ENCODE measurements at places on chromosomes 12 and 14.
A peak's percentile ranks its signal among the peaks of the same experiment; 100 is the strongest.

DNA sequence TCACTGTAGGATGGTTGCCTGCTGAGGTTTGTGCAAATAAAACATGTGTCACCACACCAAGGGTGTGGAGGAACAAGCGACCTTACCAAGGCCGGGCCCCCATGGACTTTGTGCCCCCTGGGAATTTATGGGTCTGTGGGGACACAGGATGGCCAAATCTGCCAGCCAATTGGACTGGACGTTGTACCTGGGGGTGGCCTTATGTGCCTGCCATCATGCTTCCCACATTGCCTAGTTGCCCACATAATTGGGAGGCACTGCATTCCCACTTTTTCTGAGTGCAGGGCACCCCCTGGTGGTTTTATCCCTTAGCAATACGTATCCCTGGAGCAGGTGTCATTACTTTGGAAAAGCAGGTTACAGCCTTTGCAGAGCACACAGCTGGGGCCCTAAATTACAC is 92.6 kb upstream of the TMPO start:
- DNase-seq, result no peak

GRCh38 chr14:103521438-103521950 is 1.1 kb downstream of the CKB start:
- no peak for DNase-seq

- DNase-seq, result no peak
These were observed 173.0 kb upstream of the G2E3 start for GRCh38 chr14:30385925-30386324.

DNA sequence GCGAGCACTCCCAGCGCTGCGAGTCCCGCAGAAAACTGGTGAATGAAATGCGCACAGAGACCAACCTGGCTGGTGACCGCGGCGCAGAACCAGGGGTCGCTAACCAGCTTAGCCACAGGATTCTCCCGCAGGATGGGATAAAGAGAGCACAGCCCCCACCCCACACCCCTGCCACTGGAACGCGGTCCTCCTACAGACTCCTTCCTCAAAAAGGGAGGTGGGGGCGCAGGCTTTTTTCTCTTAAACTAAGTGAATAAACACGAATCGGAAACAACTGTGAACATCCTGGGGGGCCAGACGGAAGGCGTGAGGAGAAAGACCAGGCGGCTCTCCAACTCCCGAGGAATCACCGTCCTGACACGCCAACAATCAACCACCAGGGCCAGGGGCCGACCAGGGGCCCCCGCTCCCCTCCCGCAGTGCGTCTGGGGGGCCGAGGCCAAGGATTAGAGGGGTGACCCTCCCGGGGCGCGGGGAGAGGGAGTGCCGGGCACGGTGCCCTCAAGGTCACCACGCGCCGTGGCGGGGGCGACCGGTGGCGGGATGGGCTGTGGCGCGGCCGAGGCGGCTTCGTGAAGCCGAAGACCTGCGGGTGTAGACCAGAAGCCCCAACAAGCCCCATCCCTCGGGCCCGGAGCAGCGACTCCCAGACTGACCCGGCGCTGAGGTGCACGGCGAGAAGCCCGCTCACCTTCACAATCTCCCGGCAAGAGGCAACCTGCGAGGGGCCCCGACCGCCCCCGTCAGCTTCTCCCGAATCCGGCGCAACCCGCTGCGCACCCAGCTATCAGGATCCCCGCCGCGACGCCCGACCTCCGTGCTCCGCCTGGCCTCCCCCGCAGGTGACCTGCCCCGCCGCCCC is 704 bp downstream of the ATP2B1 start:
- DNase-seq, result no peak

DNA sequence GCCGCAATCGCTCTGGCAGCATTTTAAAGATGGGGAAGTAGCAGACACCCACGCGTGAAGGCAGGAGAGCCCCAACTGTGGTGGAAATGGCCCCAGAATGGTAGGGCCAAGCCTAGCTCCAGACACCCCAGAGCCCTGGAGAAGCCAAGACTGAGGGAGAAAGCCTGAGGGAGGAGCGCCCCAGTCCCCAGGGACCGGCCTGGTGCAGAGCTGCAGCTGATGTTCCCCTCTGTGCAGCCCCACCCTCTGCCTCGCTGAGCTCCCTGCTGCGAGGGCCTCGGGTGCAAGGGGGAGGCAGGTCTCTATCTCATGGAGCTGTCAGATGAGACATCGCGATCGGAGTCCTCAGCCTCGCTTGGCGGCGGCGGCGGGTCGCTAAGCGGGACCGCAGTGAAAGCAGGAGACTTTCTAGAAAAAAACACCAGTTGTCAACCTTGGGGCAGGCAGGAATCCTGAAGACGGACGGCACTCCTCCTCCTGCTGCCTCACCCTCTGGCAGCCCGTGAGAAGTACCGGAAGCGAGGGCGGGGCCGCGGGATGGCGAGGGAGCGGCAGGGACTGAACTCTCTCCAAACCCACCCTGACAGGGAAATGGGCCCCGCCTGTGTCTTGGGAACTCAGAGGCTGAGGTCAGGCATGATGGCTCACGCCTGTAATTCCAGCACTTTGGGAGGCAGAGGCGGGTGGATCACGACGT is 6.0 kb downstream of the GAPDH start:
- no peak for DNase-seq

GRCh38 chr14:77183896-77184295 is 2.3 kb downstream of the TMEM63C start:
- no peak for DNase-seq

DNA sequence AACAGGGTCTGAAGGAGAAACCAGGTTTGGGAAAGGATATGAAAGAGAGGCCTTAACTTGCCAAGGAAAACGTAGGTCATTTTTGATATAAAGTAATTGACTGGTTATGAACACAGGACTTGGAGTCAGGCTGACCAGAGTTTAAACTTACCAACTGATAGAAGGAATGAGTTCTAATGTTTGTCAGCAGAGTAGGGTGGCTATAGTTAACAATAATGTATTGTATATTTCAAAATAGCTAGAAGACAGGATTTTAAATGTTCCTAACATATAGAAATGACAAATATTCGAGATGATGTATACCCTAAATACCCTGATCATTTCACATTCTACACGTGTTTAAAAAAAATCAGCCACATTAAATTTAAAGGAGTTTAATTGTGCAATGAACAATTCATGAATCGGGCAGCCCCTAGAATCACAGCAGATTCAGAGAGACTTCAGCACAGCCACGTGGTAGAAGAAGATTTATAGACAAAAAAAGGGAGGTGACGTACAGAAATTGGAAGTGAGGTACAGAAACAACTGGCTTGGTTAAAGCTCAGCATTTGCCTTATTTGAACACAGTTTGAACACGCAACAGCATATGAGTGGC is 52.5 kb upstream of the PLEKHG7 start:
- DNase-seq, result no peak

DNA sequence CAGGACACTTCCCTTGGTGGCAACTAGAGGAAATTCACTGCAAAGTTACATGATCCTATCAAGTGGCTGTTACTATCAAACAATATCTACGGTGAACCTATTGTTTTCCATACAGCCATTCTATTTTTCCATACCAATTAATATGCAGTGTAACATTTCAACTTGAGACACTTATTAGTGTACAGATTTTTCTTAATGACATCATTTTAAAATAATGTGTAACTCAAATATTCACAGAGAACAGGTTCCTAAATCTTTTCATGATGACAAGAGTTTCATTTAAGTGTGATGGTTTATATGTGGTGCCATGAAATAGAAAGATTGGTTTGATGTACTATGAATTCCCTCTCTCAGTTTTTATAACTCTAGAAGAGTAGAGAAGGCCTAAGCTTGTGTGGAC is 291.2 kb upstream of the SOX5 start:
- no peak for DNase-seq

GRCh38 chr14:29220566-29220965 is 454.0 kb downstream of the FOXG1 start:
- DNase-seq, result no peak

DNA sequence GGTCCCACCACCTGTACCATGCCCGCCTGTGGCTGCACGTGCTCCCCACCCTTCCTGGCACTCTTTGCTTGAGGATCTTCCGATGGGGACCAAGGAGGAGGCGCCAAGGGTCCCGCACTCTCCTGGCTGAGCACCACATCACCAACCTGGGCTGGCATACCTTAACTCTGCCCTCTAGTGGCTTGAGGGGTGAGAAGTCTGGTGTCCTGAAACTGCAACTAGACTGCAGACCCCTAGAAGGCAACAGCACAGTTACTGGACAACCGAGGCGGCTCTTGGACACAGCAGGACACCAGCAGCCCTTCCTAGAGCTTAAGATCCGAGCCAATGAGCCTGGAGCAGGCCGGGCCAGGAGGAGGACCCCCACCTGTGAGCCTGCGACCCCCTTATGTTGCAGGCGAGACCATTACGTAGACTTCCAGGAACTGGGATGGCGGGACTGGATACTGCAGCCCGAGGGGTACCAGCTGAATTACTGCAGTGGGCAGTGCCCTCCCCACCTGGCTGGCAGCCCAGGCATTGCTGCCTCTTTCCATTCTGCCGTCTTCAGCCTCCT is 1.1 kb downstream of the INHBE start:
- DNase-seq, result no peak

DNA sequence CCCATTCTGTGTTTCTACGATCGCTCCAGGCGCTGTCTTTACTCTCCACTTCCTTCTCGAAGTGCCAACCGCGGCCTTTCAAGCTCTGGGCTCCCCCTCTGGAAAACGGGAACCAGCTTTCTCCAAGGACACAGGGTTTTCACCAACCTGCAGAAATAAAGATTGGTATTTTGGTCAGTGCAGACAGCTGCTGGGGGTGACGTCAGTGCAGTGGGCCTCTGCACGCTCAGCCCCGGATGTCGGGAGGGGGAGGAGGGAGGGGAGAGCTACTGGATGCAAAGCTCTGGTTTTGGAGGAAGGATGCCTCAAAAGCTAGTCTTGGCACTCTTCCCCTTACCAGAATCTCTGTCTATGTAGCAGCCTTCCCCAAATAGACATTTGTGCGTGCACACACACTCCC is 19.9 kb downstream of the HRK start:
- DNase-seq, result no peak

DNA sequence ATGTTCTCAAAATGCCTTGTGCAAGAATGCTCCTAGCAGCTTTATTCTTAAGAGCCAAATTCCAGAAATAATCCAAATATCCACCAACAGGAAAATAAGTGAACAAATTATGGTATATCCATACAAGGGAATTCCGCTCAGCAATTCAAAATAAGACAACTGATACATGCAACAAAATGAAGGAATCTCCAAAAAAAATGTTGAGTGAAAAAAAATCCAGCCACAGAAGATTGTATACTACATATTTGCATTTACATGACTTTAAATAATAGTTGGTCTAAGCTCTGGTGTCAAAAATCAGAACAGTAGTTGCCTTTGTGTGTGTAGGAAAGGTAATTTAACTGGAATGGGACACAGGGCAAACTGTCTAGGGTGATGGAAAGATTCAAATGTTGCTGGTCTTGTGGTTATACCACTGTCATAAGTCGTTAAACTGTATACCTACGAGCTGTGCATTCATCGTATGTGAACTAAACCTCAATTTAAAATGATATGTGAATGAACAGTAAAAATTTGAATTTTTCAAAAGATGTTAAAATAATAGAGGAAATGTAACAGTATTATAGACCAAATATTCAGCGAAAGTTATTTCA is 3.2 kb downstream of the CD69 start:
- no peak for DNase-seq

DNA sequence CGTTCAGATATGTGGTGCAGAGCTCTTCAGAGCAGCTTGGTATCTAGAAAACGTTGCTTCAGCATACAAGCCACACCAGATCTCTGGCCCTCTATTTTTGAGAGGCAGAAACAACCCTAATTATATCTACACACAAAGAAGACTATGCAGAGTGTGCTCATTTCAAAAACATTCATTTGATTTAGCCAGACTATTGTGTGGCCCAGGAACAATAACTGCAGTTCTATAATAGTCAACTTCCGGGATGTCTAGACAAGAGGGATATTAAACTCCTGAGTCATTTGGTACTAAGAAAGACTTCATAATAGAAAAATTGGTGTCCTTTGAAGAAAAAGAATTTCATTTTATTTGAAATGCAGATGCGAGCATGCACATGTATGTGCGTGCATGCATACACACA is 153.8 kb downstream of the PELI2 start:
- DNase-seq, result no peak

GRCh38 chr12:67837876-67838275 is 151.4 kb upstream of the IFNG-AS1 start:
- DNase-seq, result no peak

DNA sequence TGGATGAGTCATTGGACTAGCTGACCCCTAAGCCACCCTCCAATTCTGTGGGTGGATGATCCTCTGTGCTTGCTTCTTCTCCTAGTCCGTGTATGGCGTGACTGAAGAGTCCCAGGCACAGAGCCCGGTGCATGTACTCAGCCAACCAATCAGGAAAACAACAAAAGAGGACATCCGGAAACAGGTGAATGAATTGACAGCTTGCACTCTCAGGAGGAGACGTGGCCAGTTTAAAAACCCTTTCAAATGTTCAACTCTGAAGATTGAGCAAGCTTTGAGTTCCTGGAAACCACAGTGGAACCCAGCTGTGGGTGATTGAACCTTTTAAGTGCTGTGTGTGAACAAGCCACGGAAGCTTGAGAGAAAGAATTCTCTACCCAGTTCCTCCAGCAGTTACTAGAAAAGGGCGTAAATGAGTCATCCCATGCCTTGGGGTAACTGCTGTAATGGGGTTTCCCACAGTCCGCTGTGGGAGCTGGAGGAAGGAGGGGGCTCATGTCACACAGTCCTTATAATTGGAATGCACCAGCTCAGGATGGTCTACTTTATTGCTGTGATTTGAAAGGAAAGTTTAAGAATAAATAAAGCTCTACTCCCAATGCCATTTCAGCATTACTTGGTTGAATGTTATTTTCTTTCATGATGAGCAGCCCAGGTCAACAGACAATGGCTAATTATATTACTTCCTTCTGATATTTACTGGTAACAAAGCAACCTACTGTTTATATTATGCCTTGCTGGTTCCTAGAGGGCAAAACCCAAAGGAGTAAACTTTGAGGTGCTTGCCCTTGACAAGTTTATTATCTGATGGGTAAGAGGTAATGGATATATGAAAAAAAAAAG is 417.0 kb downstream of the DPF3 start:
- DNase-seq, result peak; percentile 86

DNA sequence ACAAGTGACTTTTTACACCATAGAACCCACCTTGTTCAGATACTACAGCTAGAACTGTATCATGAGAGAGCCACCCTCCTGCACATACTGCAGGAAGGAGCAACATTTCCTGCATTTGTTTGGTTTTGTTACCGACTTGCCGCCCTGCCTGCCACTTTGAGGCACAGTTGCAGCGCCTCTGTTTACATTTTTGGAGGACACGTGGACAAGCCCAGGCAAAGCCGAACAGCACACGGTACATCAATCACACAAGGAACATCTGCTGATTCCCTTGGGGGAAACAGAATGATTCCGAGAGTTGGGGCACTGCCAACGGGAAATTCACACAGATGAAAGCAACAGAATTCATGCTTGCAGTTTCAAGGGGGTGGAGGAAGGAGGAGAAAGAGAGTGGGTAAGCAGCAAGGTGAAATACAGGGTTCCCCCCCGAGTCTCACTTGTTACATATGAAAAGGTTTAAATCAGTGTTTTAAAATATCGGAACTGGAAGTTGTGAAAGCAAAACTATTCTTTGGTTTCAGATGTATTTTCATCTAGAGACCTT is 110.7 kb downstream of the BTG1 start:
- peak; percentile 61 for DNase-seq
